ENCODE measurements at places on chromosomes 4 and X.

DNA sequence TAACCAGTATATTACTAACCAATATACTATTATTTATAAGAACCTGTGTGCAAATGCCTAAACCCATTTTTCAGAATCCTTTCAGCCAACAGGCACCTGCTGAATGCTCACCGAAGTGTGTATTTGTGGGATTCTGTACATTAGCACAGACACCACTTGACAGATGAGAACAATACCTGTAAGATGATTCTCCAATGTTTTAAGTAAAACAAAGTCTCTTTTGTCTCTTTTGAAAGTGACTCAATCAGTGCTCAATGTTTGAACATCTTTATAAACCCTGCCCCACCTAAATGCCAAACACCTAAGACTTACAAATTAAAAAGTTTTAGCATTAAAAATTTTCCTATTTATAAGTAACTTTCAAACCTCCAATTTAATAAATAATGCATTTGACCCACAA is 763 bp downstream of the ASB9 start:
- DNase-seq = no peak

DNA sequence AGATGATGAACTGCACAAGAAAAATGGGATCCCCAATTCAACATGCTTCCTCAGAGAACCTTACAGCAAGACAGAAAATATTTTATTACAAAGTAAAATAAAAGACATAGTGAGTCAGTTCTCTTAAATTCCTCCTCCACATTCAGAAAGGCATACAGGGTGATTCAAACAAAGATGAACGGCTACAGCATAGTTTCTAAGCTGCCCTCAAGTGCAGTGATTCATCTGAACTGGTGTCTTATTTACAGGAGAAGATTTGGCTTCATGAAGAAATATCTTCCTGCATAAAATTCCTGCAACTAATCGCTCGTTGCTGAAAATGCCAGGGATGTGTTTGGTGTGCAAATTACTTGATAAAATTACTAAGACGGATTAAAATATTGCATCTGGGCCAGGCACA is 103.6 kb downstream of the PRKX start:
- no peak for DNase-seq

DNA sequence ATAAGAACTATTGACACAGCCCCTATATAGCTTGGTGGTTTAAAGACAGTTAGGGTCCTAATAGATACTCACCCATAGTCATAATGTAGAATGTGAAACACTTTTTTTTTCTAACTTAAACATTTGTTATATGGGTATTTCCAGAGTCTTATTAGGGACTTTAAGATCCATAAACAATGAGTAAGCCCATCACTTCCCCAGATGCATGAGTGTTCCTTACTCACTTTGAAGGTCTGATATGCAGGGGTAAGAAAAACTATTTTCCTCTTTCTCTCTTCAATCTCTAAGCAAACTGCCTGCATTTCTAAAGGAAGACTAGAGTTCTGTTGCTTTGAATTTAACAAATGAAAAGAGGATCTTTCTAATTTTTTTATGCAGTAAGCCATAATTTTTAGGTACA is 443.6 kb upstream of the PITX2 start:
- no peak for DNase-seq

GRCh38 chr4:86619656-86620055 is 25.5 kb downstream of the PTPN13 start:
- DNase-seq = no peak

DNA sequence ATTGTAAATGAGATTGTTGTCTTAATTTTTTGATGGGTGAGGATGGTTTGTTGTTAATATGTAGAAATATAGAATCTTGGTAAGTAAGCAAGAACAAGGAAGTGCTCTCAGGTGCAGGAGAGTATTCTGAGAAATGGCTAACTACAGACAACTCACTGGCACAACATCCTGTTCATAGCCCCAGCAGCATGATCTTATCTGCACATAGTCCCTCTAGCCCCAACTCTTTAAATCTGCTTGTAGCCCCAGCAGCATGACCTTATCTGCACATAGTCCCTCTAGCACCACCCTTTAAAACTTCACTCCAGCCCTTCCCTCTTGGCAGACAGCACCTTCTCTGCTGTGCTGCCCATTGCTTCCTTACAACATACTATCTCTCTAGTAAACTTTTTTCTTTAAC is 1957.1 kb upstream of the ADGRL3 start:
- DNase-seq = no peak

DNA sequence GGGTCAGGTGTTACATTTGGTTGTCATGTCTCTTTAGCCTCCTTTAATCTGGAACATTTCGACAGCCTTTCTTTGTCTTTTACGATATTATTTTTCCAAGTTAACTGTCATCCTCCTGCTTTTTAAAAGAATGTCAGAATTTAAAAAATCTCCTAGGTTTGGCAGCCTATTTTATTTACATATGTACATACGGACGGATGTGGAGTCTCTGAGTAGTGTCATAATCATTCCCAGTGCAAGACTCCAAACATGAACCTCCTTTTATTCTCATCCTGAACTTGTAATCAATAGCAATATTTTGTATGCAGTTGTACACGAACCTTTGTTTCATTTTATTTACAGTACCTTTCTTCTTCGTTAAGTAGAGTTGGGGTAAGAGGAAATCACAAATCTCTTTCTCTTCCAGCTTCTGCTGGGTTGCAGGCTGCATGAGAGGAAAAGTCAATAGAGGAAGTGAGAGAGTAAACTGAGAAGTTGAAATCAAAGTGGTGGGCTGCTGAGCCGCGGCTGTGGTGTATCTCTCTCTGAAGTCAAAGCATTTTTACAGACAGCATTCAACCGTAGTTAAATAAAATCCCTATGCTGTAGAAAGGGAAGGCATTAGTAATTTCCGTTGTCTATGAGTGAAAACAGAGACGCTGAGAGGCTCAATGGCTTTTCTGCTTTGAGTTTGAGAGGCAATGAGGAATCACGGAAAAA is 53.9 kb upstream of the RPS6KA3 start:
- DNase-seq = no peak

Measured in stimulated activated CD4-positive, alpha-beta T cell treated with anti-CD3 and anti-CD28 coated beads, Interleukin-2, amount 100 ng/mL, for 48 hours (primary cell).